ENCODE measurements at places on chromosomes 2 and 18. TPM values are rescaled to one million over a fixed set of nuclear protein-coding genes. Genes with fewer than 3 reads are reported as not detected.

ICA1L gene
- polyA plus RNA-seq, result 23.4 TPM

GPAT2 gene
- 4.5 TPM for polyA plus RNA-seq

ALPI gene
- not detected for polyA plus RNA-seq

ACKR3 gene
- polyA plus RNA-seq, result 32.3 TPM

DSG4 gene
- not detected for polyA plus RNA-seq

SERPINB8 gene
- polyA plus RNA-seq, result 3.2 TPM

MERTK gene
- polyA plus RNA-seq, result 22.2 TPM

DYNAP gene
- not detected for polyA plus RNA-seq

NCOA1 gene
- 67.1 TPM for polyA plus RNA-seq

MLPH gene
- polyA plus RNA-seq, result 2.7 TPM

DNA sequence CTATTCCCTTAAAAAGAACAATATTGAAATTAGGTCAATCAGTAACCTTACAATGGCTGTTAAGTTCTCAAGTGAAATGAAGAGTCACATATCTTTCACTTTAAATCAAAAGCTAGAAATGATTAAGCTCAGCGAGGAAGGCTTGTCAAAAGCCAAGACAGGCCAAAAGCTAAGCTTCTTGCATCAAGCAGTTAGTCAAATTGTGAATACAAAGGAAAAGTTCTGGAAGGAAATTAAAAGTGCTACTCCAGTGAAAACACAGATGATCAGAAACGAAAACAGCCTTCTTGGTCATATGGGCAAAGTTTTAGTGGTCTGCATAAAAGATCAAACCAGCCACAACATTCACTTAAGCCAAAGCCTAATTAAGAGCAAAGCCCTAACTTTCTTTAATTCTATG, 402.6 kb upstream of the ZEB2 start:
- no peak for DNase-seq

GRCh38 chr2:122333932-122334331, 578.5 kb downstream of the TSN start:
- DNase-seq, result no peak

GRCh38 chr2:160339726-160340125, 139.7 kb upstream of the ITGB6 start:
- no peak for DNase-seq

DNA sequence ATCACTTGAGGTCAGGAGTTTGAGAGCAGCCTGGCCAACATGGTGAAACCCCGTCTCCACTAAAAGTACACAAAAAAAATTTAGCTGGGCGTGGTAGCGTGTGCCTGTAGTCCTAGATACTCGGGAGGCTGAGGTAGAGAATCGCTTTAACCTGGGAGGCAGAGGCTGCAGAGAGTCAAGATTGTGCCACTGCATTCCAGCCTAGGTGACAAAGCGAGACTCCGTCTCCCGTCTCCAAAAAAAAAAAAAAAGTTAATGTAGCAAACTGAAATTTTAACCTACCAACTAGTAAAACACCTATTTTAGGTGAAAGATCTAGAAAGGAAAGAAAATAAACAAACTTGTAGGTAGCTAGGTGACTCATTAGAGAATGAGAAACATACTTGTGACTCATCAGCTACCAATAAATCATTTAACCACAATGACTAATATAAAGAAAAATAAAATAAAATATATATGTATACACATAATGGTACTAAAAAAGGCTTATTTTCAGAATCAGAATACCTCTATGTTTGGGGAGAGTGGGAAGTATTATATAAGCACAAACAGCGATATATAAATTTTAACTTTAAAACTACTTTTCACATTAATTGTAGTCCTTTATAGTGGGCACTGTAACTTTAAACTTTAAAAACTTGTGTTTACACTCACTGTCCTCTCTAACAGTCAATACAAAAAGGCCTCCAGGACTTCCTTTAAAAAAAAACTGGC, 36.6 kb downstream of the DARS1 start:
- no peak for DNase-seq

- no peak for DNase-seq
Observed at GRCh38 chr2:74578408-74578807, 23.9 kb downstream of the DOK1 start.

DNA sequence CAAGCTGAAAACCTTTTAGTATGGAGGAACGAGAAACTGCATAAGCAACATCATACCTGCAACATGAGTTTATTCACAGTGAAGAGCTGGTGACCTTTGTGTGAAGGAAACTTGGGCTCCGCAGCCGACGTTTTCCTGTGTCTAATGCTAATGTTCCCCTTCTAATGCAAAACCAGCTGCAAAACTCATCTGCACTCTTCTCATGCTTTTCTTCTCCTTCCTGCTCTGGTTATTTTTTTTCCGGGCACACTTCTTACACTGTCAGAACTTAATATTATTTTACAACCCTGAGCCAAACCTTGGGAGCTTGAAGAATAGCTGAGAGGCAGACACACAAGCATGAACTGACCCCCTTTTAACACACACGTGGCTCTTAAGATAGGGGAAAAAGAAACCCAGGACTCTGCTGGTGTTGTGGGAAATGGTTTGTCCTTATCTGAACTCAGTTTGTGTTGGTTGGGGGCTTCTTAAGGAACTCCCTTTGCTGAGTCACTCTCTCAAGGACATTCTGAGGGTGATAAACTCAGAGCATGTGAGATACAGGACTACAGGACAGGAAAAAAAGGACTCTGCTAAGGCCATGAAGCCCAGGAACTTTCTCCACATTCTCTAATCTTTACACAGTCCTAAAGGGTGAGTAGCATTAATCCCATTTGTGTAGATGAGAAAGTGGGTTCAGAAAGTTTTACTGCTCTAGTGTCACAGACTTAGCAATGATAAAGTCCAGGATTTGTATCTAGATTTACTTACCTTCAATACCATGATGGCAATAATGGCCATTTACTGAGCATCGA, 439.3 kb upstream of the TRIB2 start:
- DNase-seq, result no peak

DNA sequence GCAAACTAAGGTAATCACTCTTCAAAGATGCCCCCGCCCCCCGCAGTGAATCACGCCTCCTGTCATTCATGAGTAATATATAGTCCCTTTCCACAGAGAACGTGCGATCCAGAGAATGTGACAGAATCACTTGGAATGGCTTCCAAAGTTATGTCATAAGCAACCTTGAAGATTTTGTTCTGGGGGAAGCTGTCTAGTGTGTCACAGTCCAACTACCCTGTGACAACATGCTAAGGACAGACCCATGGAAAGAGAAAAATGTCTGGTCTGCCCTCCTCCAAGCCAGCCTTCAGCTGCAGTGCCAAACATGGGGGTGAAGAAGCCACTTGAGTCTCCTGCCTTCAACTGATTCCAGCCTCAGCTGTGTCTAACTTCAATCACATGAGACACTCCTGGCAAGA, 259.1 kb downstream of the SS18 start:
- DNase-seq, result no peak

DNA sequence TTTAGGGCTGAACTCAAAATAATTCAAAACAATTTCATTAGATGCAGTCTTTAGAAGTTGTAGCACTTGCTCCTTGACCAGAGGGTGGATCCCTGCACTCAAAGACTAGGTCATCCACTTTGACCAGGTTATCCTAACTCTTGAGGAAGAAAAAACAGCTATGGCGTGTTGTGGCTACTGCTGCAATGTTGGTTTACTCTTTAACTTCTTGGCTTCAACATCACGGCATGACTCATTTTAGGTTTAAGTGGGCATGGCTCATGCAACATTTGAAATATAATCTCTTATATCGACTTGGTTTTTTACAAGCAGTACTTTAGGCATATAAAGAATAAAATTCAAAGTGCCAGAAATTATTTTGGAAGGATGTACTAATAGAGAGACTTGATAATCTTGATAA, 35.4 kb downstream of the ANKRD29 start:
- no peak for DNase-seq

DNA sequence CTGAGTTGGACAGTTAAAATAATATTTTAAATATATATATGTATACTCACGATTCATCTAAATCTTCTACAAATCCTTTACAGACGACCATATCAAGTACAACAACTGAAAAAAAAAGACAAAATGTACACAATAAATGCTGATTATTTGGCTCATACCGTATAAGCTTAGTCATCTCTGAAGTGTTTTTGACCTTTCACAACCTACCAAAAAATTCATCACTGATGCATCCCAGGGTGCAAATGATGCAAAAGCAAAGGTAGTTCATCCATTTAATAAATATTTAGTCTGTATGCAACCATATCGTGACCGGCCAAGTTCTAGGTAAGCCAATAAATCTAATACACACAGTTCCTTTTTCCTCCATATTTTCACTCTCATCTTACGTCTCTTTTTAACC, 1.1 kb downstream of the TMX3 start:
- DNase-seq, result no peak

GRCh38 chr18:57087644-57088376, 59.1 kb upstream of the BOD1L2 start:
- no peak for DNase-seq

- DNase-seq, result no peak
Observed at GRCh38 chr2:15300624-15301573, 260.2 kb downstream of the NBAS start.

- DNase-seq, result no peak
Observed at GRCh38 chr2:53575721-53576124, 191.9 kb upstream of the CHAC2 start.

- DNase-seq, result no peak
Observed at GRCh38 chr18:45870419-45870818, 44.9 kb downstream of the SIGLEC15 start.

GRCh38 chr18:74951165-74951760, 257.7 kb downstream of the PTGR3 start:
- DNase-seq, result peak; percentile 23

DNA sequence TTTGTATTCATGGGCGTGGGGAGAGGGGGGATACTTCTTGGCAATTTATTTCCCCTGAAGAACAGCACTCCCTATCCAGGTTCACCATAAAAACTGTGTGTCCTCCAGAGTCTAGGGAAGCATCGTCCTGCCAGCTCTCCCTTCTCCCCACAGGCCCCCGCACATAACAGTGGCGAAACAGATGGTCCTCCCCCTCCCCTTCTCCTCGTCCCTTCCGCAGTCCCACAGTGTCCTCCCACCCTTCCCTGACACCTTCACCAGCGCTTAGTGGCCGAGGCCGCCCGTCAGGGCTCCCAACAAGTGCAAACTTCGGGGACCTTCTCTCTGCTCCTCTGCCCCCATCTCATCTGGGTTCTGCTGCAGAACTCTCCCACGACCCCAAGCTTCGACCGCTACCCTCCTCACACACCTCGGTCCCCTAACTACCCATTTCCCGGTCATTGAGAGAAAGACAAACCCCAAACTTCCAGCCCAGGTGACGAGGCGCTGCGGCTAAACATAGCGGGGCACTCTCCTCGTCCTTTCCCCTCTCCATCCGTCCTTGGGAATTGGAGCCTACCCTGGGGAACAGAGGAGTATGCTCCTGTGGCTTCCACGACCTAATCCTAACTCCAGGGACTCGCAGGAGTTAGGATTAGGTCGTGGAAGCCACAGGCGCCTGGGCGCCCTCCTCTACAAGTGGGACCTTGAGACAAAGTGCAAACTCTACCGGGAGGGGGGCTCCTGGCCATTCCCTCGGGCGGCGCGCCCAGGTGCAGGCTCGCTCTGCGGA, 971 bp downstream of the ZNF385B start:
- DNase-seq, result no peak

GRCh38 chr2:68414876-68415275, 49.8 kb downstream of the PLEK start:
- DNase-seq, result no peak

DNA sequence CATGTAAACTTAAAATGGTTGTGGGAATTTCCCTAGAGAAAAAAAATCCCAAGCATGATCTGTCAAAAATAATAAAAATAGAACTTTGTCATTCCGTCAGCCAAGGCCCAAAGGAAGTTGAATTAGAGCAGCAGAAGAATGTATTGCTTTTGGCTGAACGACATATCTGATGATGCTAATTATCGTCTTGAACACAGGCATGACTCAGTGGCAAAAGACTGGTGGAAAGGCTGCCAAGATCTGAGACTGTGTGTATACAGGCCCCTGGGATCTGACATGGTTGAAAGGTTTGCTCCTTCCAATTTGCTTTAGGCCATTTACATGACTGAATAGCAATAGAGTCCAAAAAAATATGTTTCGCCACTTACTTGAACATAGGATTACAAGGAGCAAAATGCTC, 1057.1 kb upstream of the CRIM1 start:
- peak; percentile 20 for DNase-seq

- DNase-seq, result no peak
Observed at GRCh38 chr18:57771193-57771592, 31.9 kb downstream of the ATP8B1 start.

GRCh38 chr2:56707218-56707617, 523.4 kb downstream of the CCDC85A start:
- no peak for DNase-seq

DNA sequence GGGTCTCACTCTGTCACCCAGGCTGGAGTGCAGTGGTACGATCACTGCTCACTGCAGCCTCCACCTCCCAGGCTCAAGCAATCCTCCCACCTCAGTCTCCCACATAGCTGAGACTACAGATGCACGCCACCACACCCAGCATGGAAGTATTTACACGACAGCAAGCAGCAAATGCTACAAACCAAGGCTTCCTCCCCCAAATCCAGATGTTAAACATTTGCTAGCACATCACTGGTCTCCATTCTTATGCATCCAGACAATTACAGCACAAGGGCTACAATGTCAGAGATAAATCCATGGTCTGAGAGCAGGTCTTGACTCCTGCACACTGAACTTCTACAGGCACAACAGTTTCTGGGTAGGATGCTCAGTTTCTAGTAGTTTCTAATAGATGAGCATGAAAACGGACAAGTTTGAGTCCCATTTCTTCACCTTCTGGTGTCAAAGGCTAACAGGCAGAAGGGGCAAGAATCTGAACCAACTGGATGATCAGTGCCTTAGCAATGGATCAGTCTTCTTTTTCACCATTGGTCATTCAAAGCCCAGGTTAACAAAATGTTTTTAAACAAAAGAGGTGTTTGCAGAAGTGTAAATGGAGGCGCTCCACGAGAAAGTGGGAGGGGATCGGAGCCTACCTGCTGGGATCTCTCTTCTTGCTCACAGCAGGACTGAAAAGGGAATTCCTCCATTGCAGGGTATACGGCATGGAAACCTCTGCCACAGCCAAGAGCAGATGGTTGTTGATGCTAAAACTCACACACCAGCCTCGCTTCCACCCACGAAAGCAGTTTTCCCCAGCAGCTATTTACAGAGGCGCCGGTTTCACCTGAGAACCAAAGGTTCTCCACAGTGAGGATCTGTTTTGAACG, 135.0 kb upstream of the ARL4C start:
- no peak for DNase-seq

GRCh38 chr18:10482985-10483949, 28.8 kb downstream of the APCDD1 start:
- DNase-seq, result no peak

DNA sequence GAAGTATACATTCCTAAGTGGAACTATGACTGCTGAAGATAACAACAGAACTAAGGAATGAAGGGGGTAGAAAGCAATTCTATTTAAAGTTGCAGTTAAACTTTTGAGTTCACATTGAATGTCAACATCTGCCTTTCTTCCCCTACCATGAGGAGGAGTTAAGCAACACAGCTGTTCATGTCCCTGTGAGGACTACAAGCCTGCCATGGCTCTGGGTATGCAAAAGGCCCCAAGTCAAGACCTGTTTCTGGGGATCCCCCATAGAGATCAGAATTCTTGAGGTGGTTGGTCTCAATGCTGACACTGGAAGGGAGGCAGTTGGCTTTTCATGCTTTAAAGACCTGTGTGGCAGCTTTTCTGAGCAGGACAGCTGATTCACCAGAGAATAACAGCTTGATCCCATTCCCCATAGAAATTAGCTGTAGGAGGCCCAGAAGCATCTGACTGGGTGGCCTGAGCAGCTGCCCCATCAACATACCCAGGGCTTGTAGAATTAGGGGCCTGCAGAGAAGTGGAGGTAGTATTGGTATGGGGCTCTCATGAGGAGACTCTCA, 131.0 kb downstream of the SETBP1 start:
- no peak for DNase-seq

- DNase-seq, result no peak
Observed at GRCh38 chr2:194567661-194568017, 1089.4 kb upstream of the SLC39A10 start.
